MM.1S (cell line): ENCODE measurements at places on chromosomes 3 and 15.
A peak's percentile ranks its signal among the peaks of the same experiment; 100 is the strongest.

GRCh38 chr15:76376029-76376428 lies 39.5 kb downstream of the ISL2 start:
- DNase-seq, result no peak
- H3K4me1 ChIP-seq, result no peaks in the 10 kb centered on the region
- no peaks in the 10 kb centered on the region for H3K36me3 ChIP-seq

GRCh38 chr15:67953299-67953698 lies 100.8 kb upstream of the PIAS1 start:
- H3K27me3 ChIP-seq, result no peaks in the 10 kb centered on the region
- H3K27ac ChIP-seq, result no peak overlapping the region
- no peak overlapping the region for H3K4me3 ChIP-seq
- no peak for DNase-seq
- H3K4me1 ChIP-seq, result 0 out of 2 replicates have a peak, but pooled peaks cover 3% of the 10 kb centered on the region

GRCh38 chr3:194492001-194492400 lies 5.2 kb upstream of the ATP13A3 start:
- 0 out of 2 replicates have a peak, but pooled peaks cover 4% of the 10 kb centered on the region for H3K4me1 ChIP-seq
- H3K36me3 ChIP-seq, result no peaks in the 10 kb centered on the region
- H3K27ac ChIP-seq, result no peak overlapping the region
- H3K27me3 ChIP-seq, result no peaks in the 10 kb centered on the region; the same call in 1 of the 2 replicates
- no peak for DNase-seq
- H3K4me3 ChIP-seq, result no peak overlapping the region

GRCh38 chr15:98523912-98524662 lies 124.3 kb upstream of the IGF1R start:
- DNase-seq, result no peak
- H3K4me3 ChIP-seq, result no peak overlapping the region
- H3K4me1 ChIP-seq, result no peaks in the 10 kb centered on the region
- no peak overlapping the region for H3K27ac ChIP-seq
- H3K27me3 ChIP-seq, result no peaks in the 10 kb centered on the region

DNA sequence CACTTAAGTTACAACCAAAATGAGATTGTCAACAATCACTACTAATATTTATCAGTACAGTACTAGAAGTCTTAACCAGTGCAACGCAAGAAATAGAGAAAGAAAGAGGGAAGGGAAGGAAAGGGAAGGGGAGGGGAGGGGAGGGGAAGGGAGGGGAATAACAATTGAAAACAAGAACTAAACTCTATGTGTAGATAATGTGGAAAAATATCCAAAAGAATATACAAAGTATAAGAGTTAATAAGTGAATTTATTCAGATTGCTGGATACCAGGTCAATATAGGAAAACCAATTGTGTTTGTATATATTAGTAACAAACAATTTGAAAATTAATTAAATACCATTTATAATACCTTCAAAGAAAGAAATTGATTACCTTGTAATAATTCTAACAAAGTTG lies 10.7 kb downstream of the ATP13A5 start:
- H3K4me1 ChIP-seq, result 0 out of 2 replicates have a peak, but pooled peaks cover 3% of the 10 kb centered on the region
- no peak overlapping the region for H3K4me3 ChIP-seq
- no peaks in the 10 kb centered on the region for H3K27me3 ChIP-seq
- H3K27ac ChIP-seq, result no peak overlapping the region

- no peaks in the 10 kb centered on the region for H3K36me3 ChIP-seq
- no peak for DNase-seq
- no peaks in the 10 kb centered on the region for H3K4me1 ChIP-seq
- H3K4me3 ChIP-seq, result no peak overlapping the region
- no peak overlapping the region for H3K27ac ChIP-seq
- H3K27me3 ChIP-seq, result no peaks in the 10 kb centered on the region
Measured at GRCh38 chr3:143445118-143445517, 325.5 kb downstream of the CHST2 start.

DNA sequence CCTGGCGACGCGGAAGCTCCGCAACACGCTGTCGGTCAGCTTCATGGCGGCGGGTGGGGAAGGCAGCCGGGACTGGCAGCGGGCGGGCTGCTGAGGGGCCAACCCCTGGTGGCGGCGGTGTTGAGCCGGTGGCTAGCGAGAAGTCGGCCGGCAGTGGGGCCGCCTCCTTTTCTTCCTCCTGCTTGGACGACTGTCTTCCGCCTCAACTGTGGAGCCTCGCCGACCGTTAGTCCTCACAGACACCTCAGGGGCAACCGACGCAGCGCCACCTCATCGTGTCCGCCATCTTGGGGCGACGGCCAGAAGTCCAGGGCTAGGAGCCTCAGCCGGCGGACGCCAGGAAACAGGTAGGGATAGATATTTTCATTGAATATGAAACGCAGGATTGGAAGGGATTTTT lies 875.1 kb downstream of the NSUN3 start:
- H3K27me3 ChIP-seq, result no peaks in the 10 kb centered on the region
- H3K4me1 ChIP-seq, result no peaks in the 10 kb centered on the region
- no peaks in the 10 kb centered on the region for H3K36me3 ChIP-seq
- H3K4me3 ChIP-seq, result no peak overlapping the region
- DNase-seq, result no peak

DNA sequence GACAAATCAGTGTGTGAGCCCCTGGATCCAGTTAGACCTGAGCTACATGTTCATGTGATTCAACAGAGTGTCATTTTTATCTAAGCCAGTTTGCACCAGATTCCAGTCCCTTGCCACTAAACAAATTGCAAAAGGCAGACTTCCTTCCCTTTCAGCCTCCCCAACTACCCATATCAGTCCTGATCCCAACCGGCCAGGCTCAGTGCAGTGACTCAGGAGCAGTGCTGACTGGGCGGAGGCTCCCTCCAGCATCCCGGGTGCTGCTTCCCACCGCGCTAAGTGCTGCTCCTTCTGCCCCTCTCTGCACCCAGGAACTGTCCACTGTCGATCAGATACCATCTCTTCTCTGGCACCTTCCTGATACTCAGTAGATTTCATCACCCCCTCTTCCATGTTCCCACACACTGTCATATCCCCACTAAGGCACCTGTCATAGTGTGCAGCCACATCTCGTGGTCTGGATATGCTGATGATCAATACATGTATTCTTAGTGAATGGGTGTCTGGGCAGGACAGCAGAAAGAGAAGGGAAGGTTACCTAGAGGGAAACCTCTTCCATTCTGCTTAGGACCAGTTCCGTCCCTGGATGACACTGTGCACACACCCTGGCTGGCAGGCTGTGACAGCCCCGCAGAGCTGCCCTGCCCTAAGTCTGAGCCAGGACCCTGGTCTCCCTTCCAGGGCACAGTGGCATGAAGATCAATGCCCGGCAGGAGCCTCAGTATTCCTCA lies 108.8 kb upstream of the RAD18 start:
- H3K36me3 ChIP-seq, result no peaks in the 10 kb centered on the region
- H3K4me3 ChIP-seq, result no peak overlapping the region
- DNase-seq, result no peak
- H3K27me3 ChIP-seq, result no peaks in the 10 kb centered on the region
- H3K4me1 ChIP-seq, result no peaks in the 10 kb centered on the region
- no peak overlapping the region for H3K27ac ChIP-seq

DNA sequence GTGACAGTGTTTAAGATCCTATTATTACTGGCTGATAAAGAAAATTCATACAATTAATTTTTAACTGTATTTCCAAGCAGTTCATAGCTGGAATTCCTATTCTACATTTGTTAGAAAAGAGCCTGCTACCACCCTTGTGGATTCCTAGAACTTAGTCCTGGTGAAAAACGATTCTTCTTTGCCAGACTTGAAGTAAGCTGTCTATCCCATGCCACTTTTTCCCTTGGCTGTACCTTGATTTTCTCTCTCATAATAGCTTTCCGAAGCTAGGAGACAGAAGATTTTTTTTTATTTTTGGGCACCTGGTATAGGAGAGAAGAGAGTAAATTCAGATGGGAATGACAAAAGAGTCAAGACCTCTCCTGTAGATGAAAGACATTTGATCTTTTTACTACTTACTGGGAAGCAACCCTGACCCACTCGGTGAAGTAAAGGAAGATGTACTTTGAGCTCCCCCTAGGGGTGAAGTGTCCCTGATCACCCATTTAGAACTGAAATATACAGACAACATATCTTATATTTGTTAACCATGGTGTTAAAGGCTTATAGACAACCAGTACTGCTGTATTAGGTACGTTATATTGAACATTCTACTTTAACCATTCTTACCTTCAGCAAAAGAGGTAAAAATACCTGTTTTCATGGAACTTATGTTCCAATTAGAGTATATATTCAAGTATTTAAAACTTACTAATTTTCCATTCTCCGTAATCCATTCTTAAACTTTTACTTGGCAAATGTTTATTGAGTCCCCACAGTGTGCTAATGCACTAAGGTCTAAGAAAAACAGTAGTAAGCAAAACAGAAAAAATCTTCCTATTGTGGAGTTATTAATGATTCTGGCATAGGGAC lies 36.2 kb upstream of the C3orf38 start:
- no peaks in the 10 kb centered on the region for H3K27me3 ChIP-seq
- H3K36me3 ChIP-seq, result no peaks in the 10 kb centered on the region
- H3K4me1 ChIP-seq, result no peaks in the 10 kb centered on the region
- H3K4me3 ChIP-seq, result no peak overlapping the region

DNA sequence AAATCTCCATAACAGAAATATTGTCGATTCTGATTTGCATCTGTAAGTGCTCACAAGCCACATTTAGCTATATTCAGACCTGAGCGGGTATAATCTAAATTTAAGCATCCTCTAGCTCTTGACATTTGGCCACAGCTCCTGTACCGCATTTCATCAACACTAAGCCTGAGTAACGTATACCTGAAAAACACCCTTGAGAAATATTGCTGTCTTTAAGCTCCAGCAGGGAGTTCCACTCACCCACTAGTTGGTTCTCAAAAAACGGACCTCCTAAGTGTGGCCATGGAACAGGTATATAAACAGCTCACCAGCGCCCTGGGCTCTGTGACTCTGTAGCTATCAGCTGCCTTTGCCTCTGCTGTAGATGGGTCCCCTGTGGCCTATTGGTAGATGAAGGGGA lies 80.7 kb downstream of the ABI3BP start:
- H3K27ac ChIP-seq, result no peak overlapping the region
- H3K4me3 ChIP-seq, result no peak overlapping the region
- DNase-seq, result no peak
- no peaks in the 10 kb centered on the region for H3K4me1 ChIP-seq
- H3K36me3 ChIP-seq, result no peaks in the 10 kb centered on the region
- H3K27me3 ChIP-seq, result no peaks in the 10 kb centered on the region

GRCh38 chr3:60490992-60491391 lies 760.3 kb downstream of the FHIT start:
- H3K4me1 ChIP-seq, result peaks cover 3% of the 10 kb centered on the region; the same call in 1 of the 2 replicates
- no peak overlapping the region for H3K4me3 ChIP-seq
- no peak for DNase-seq
- no peaks in the 10 kb centered on the region for H3K36me3 ChIP-seq
- no peak overlapping the region for H3K27ac ChIP-seq
- no peaks in the 10 kb centered on the region for H3K27me3 ChIP-seq

GRCh38 chr3:38114875-38115644 lies 21.9 kb downstream of the ACAA1 start:
- no peak for DNase-seq
- H3K27ac ChIP-seq, result no peak overlapping the region
- no peaks in the 10 kb centered on the region for H3K27me3 ChIP-seq
- no peak overlapping the region for H3K4me3 ChIP-seq

DNA sequence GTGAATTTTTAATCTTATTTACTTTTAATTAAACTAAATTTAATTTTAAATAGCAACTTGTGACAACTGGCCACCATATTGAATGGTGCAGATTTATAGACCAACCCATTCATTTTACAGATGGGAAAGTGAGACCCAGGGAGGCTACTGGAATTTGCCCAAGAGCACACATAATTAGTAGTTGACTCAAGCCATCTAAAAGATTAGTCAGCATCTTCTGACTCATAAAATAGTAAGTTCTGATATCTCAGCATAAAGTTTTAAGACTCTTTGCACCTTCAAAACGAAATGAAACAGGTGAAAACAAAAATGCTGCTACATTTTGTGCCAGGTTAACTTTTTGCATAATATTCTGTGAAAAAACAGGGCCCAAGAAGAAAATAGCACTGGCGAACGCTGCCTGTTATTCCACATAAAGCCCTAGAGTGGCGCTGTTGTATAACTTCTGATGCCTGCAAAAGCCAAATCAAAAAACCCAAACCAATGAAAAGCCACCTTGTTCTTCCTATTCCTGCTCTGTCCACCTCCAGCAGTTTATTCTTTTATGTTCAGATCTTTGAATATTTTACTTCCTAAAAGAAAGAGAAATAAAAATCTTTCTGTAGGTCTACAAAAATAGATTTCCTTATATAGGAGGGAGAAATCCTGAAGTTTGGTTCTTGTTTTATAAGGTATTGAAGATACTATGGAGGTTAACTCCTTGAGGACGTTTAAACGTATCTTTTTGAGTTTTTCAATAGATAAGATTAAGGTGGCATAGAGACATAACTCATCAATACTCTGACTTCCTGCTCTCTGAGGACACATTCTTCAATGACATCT lies 62.8 kb downstream of the OTOL1 start:
- H3K36me3 ChIP-seq, result no peaks in the 10 kb centered on the region
- peaks cover 50% of the 10 kb centered on the region for H3K4me1 ChIP-seq
- H3K27ac ChIP-seq, result no peak overlapping the region
- peak; percentile 70 for DNase-seq
- H3K27me3 ChIP-seq, result no peaks in the 10 kb centered on the region
- no peak overlapping the region for H3K4me3 ChIP-seq

GRCh38 chr3:134075846-134076245 lies 46.1 kb upstream of the SLCO2A1 start:
- no peak overlapping the region for H3K4me3 ChIP-seq
- no peaks in the 10 kb centered on the region for H3K27me3 ChIP-seq
- H3K4me1 ChIP-seq, result no peaks in the 10 kb centered on the region

- DNase-seq, result no peak
- H3K4me1 ChIP-seq, result peaks cover 17% of the 10 kb centered on the region
- H3K4me3 ChIP-seq, result no peak overlapping the region
- no peaks in the 10 kb centered on the region for H3K36me3 ChIP-seq
- no peaks in the 10 kb centered on the region for H3K27me3 ChIP-seq
Measured at GRCh38 chr3:39250116-39250747, 29.6 kb downstream of the CX3CR1 start.

GRCh38 chr3:112699436-112699978 lies 58.6 kb upstream of the CCDC80 start:
- H3K4me1 ChIP-seq, result no peaks in the 10 kb centered on the region
- no peaks in the 10 kb centered on the region for H3K36me3 ChIP-seq
- H3K27me3 ChIP-seq, result no peaks in the 10 kb centered on the region
- no peak overlapping the region for H3K27ac ChIP-seq

DNA sequence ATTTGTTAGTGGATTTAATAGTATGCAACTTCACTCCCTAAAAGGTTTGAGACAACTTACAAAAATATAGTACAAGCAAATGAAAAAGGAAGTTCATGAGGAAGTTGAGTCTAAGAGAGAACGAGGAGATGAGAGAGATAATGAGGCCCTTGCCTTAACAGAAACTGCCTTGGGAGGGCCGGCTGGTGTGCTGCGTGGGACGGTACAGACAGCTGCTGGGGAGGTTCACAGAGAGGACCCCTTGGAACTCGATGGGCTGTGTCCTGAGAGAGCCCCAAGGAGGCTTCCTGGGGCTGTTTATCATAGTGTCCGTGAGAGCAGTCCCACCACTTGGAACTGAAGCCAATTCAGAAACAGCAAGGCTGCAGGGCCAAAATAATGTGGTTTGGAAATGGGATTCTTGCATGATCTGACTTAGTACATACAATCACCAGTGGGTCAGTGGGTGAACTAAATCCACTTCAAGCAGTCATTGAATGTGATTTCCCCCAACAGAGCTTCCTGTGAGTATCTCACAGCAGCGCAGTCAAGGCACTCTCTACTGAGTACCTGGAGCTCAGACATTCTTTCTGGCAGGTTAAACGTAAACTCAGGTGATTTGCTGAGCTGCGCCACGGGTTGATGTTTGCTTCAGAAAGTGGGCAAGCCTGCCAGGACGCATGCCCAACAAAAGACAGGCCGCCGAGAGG lies 90.8 kb downstream of the CRTC3 start:
- H3K4me1 ChIP-seq, result no peaks in the 10 kb centered on the region
- no peaks in the 10 kb centered on the region for H3K27me3 ChIP-seq
- H3K4me3 ChIP-seq, result no peak overlapping the region
- H3K36me3 ChIP-seq, result no peaks in the 10 kb centered on the region
- DNase-seq, result no peak
- H3K27ac ChIP-seq, result no peak overlapping the region
